Inflammatory macrophage treated with lipopolysaccharide for 1 hour (primary cell): ENCODE measurements at places on chromosomes 5 and 9.

DNA sequence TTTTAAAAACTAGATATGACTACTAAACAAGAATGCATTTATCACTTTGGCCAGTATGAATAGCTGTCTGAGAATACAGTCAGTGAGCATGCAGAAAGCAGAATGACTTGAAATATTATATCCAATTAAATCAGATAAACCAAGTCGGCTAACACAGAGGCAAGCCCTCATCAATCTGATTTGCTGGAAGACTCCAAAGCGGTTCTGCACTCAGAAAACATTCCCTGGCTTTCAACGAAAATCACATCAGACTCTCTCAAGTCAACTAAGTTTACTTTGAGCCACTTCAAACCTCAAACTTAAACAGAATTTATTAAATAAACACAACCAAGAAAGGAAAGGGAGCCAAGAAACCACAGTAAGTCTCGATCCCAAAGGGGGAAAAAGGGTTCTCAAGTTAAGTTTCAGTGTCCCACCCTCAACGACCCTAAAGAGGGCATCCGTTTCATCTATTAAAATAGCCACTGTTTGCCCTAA lies 1.4 kb downstream of the MYO10 start:
- DNase-seq = no peak

- no peak for DNase-seq
Measured at GRCh38 chr5:150404941-150405816, 7.5 kb downstream of the CD74 start.

- peak; percentile 87 for DNase-seq
Measured at GRCh38 chr9:38227061-38227540, 158.1 kb upstream of the SHB start.

GRCh38 chr9:91163444-91163772 lies 198.3 kb downstream of the AUH start:
- no peak for DNase-seq

GRCh38 chr9:104286799-104287198 lies 192.7 kb downstream of the SMC2 start:
- DNase-seq = no peak

DNA sequence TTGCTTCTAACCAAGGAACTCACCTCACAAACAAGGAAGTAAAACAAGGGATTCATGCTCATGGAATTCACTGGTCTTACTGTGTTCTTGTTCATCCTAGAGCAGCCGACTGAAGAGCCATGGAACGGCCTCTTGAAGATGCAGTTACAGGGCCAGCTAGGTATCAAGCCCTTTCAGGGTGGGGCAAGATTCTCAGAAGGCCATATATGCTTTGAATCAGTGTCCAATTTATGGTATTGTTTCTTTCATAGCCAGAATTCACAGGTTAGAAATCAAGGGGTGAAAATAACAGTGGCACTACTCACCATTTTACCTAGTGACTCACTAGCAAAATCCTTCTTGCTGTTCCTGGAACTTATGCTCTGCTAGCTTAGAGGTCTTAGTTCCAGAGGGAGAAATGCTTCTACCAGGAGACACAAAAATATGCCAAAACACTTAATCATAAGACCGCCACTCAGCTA lies 159.5 kb upstream of the CDH10 start:
- DNase-seq = no peak

GRCh38 chr5:38870595-38870994 lies 24.8 kb downstream of the OSMR start:
- no peak for DNase-seq

GRCh38 chr5:41925555-41925951 lies 472 bp downstream of the FBXO4 start:
- peak; percentile 17 for DNase-seq

DNA sequence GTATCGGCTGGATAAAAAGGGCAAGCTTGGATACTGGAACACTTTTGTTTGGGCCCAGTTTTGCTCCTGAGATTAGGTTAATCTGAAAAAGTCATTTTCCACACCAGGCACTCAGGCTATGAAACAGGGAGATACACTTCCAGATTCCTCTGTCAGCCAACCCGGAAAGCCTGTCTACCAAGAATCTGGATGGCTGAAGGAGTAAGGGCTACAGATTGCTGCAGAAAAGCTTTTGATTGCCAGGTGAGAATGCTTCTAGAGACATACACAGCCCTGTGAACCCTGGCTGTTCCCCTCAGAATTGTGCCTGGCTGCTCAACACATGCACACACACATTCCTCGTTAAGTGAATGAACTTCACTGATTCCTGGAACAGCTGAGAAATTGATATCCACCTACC lies 114.4 kb downstream of the PSD2 start:
- no peak for DNase-seq

DNA sequence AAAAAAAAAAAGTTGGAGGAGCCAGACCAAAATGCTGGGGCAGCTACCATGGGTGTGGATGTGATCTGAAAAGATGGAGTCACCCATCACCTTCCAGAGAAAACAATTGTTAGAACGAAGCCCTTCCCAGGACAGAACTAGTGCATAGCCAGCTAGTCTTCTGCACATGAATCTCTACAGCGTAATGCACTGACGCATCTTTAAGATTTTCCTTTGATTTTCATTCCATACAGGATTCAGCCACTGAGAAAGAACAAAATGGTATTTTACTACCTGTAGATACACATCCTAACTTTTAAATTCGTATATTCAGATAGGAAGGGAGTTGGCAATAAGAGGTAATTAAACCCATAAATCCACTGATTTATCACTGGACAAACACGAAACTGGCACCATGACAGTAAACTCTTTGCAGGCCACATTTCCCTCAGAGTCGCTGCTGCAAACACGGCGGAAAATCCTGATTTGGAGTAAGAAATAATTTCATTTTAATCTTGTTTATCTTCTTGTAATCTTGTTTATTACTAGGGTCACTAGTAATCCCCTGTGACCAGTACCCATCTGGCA lies 206.6 kb downstream of the SPOCK1 start:
- no peak for DNase-seq

- no peak for DNase-seq
Measured at GRCh38 chr5:154989626-154990025, 23.9 kb upstream of the KIF4B start.
